Effector memory CD8-positive, alpha-beta T cell (primary cell): ENCODE measurements at places on chromosomes 1 and 21.
A peak's percentile ranks its signal among the peaks of the same experiment; 100 is the strongest.

GRCh38 chr1:180046674-180047073 lies 92.1 kb downstream of the CEP350 start:
- no peak for DNase-seq

DNA sequence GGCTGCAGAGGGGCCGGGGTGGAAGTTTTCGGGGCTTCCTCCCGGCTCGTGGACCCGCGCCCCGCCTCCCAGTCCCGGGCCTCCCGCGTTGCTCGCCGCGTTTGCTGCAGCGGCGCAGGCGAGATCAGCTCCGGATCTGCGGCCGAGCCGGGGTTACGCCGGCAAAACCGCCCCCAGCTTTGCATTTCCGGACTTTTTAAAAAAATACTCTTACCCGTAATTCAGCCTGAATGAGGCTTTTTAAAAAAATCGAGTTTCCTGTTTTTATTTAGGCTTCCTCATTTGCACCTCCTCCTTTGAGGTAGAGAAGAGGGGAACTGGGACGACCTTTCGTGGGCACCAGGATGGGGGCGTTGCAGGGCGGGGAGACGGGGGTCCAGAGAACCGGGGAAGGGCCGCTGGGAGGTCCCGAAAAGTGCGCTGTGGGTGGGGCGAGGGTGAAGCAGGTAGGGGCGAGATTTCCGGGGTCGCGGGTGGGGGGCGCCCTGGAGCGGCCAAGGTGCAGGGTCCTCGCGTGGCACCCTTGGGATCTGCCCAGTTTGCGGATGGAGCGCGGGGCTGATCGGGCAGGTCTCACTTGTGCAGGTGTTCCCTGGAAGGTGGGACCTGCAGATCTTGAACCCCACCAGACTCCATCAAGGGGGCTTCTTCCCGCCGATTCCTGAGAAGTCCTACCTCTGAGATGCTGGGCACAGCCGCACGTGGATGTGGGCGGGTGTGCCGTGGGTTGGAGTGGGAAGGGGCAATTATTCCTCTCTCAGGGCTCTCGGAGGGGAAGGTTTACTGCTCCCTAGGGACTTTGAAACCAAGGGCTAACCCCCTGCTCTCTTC lies 1.1 kb downstream of the PIK3CD start:
- peak; percentile 73 for DNase-seq

DNA sequence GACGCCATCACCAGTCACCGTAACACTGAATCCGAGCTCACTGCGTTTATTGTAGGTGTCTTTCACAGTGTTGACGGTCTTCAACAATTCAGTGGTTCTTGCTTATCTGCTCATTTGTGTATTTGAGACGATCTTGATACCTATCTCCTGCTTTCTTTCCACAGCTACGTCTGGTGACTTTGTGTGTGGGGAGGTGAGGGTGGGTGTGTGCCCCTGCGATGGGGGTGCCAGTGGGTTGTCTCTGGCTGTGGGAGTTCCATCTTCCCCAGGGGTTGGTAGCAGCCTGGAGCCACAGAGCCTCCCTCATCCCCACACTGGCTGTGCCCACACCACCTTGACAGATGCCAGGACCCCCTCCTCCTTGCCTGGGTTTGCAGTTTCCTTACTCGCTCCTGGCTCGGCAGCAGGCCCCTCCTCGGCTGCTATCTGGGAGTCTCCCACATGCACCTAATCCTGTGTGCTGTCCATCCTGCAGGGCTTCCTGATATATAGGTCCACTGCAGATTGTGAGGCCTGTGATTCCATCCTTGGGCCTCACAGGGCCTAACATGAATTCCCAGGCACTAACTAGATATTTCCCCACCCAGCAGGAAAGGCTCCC lies 6.3 kb upstream of the PARP1 start:
- DNase-seq = no peak

DNA sequence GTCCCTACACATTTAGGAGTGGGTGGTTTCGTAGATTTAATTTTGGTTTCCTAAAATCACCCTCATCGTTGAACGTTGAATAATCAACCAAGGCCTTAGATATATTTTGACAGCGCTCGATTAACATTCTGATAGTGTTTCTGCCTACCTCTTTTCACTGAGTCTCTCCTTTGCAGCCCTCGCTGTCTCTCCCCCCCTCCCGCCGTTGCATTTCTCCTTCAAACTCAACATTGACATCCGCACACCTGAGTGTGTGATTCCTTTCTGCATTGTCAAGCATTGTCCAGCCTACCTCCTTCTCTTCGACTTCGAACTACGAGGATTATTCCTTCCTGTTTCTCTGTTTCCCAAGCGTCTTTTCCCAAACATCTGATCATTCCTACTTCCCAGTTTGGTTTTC lies 1.8 kb upstream of the ADAMTS1 start:
- DNase-seq = no peak

- no peak for DNase-seq
Measured at GRCh38 chr1:108591466-108591865, 31.6 kb downstream of the EEIG2 start.

GRCh38 chr1:6897138-6897537 lies 111.9 kb downstream of the CAMTA1 start:
- no peak for DNase-seq

DNA sequence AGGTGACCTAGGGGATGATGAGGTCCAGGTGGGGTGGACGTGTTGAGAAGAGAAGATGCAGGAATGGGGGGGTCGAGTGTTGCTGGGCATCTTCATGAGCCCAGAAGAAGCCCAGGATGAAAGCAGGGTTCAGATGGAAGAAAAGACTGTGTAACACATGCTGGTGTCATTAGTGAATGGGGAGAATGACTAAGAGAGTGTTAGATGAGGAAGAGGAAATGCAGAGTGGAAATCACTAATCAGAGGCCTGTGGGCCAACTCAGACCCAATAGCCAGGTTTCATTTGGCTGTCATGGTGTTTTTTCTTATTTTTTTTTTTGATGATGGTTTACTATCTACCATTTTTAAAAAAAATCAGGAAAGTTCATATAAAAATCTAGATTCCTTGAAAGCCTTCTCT lies 180.8 kb upstream of the CAMK1G start:
- no peak for DNase-seq

- DNase-seq = no peak
Measured at GRCh38 chr1:111192658-111193519, 7.6 kb downstream of the DENND2D start.

- DNase-seq = no peak
Measured at GRCh38 chr1:242847390-242847993, 323.0 kb upstream of the PLD5 start.

DNA sequence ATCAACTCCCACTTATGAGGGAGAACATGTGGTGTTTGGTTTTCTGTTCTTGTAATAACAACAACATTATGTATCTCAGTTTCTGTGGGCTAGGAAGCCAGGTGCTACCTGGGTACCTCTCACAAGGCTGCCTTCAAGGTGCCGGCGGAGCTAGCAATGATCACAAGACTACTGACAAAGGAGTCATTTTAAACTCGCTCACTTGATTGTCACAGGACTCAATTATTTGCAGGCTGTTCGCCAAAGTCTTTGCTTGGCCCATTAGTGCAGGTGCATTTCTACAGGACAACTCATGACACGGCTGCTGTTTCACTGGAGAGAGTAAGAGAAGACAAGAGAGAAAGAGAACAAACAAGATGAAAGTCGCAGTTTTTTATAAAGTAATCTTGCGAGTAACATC lies 1237.4 kb upstream of the TMPRSS15 start:
- no peak for DNase-seq

GRCh38 chr1:62613325-62613727 lies 16.0 kb downstream of the ANGPTL3 start:
- no peak for DNase-seq

DNA sequence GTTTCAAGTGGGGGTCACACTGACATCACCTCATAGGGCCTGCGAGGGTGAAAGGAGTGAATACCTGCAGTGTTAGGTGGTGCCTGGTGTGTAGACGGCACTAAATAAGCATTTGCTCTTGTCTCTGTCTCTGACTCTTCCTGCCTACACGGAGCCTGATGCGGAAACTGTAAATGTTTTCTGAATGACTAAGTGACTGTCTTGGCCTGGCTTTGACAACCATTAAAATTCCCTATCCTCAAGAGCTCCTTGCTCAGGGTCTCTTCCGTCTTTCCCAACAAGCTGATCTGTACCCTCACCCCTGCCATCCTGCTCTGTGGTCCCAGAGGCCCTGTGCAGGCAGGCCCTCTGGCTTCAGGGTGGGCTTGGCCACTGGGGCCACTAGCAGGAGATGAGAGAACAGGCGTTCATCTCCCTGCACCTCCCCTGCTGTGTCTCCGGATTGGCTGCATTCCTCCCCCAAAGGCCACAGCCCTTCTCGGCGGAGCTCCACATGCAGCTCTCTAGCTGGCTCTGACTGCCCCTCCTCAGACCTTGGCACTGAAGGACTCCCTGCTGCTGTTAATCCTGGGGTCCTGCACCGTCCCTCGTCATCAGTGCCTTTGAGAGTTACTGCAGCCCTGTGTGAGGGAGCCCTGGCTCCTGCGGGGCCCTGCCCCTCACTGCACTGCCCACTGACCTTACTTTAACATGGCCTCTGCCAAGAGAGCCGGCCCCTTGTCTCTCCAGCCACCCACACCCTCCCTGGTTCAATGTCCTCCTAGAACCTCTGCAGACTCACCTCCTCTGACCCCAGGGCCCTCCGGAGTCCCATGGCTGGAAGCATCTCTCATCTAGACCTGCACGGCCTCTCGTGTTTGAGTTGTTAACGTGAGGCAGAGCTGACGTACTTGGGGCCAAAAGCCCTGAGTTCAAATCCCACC lies 211.1 kb downstream of the MATN1 start:
- DNase-seq = no peak

DNA sequence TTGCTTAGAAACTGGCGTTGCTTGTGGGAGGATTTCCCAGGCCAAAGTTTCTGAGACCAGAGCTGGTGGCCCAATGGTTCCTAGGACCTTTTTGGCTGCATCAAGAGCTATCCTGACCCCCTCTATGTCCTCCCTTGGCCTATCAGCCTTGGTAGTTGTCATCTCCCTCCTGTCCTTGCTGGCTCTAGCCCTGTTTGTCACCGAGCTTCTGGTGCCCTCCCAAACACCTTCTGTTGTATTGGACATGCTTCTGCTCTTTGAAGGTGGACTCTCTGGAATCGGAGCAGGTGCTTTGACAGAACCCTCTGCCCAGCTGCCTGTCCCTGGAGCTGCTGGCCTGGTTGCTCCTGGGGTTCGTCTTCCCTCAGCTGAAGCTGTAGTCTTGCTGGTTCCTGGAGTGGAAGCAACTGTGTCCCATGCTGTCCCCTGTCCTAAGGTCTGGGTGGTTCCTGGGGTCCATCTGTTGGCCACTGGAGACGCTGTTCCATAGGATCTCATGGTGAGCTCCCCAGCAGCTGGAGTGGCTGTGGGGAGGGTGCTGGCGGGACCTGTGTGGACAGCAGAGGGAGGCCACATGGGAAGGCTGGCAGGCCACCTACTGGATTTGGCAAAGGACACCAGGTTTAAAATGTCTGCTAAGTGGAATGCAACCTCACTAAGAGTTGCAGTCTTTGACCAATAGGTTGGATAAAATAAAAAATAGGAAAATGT lies 9.4 kb downstream of the FCAMR start:
- no peak for DNase-seq

- no peak for DNase-seq
Measured at GRCh38 chr1:20037877-20038276, 32.1 kb upstream of the PLA2G5 start.

DNA sequence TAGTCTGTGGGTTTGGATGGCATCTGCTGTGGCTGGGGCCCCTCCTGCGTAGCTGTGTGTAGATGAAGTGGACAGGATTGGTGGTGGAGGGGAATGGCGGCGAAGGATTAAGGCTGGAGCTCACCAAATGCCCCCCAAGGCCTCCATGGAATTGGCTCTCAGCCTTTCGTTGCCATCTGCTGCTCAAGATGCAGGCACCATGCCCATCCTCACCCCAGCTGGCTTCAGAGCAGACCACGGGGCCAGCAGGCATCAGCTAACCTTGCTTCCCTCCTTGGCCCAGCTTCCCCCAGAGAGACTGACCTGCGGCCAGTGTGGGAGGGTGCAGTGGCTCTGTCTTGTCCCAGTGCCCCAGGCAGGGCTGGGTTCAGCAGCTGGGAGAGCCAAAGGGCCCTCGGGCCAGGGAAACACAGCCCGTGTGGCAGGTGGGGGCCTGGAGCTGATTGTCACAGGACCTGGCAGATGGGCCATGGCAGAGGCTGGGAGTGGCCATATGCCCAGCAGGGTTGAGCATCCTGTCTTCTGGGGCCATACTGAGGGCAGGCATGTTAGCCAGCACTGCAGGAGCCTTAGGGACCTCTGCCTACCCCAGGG lies 66.8 kb upstream of the ACTL8 start:
- DNase-seq = no peak

DNA sequence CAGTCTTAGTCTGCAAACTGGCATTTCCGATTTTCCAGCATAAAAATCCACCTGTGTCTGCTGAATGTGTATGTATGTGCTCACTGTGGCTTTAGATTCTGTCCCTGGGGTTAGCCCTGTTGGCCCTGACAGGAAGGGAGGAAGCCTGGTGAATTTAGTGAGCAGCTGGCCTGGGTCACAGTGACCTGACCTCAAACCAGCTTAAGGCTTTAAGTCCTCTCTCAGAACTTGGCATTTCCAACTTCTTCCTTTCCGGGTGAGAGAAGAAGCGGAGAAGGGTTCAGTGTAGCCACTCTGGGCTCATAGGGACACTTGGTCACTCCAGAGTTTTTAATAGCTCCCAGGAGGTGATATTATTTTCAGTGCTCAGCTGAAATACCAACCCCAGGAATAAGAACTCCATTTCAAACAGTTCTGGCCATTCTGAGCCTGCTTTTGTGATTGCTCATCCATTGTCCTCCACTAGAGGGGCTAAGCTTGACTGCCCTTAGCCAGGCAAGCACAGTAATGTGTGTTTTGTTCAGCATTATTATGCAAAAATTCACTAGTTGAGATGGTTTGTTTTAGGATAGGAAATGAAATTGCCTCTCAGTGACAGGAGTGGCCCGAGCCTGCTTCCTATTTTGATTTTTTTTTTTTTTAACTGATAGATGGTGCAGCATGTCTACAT lies 2.5 kb upstream of the OLFML3 start:
- DNase-seq = no peak

GRCh38 chr1:63428815-63429214 lies 61.4 kb downstream of the ALG6 start:
- DNase-seq = no peak

GRCh38 chr1:212533148-212533517 lies 75.4 kb upstream of the ATF3 start:
- no peak for DNase-seq

- no peak for DNase-seq
Measured at GRCh38 chr1:167861664-167862381, 52.1 kb downstream of the ADCY10 start.

DNA sequence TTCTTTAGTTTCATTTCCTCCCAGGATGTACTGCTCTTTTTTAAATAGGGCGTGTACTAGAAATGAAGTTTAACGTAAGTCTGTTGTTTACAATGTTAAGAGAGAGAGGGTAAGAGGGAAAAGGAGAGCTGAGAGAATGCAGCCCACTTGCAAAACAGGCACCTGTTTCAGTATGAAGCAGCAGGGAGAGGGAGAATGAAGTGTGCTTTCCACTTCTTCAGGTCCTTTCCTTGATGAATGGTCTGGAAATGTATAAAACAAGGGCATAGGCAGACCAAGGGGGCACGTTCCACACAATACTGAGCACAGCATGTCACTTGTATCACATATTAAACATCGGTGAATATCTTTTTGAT lies 2.0 kb downstream of the KCNA3 start:
- peak; percentile 67 for DNase-seq

DNA sequence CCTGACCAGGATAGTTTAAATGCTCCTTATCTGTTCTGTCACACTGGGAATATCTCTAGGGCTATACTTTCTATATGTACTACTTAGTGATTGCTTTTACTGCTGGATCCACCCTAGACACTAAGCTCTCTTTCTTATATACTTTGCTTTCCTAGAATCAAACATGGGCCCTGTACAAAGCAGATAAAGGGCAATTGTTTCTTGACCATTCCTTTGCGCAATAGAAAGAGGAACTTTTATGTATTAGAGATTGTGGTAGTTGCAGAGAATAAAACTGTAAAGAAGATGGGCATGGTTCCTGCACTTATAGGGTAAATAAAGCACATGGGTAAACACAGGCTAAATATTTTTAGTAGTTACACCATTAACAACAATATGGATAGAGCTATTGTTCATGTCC lies 58.8 kb downstream of the ATP6V1G3 start:
- no peak for DNase-seq
